ENCODE measurements at places on chromosomes 16 and 17. TPM values are rescaled to one million over a fixed set of nuclear protein-coding genes. Genes with fewer than 3 reads are reported as not detected.

EXOC3L1 gene
- total RNA-seq = 0.12 TPM

KCNG4 gene
- not detected for total RNA-seq

BIRC5 gene
- total RNA-seq = 41.4 TPM

STRADA gene
- 18.8 TPM for total RNA-seq

GLYR1 gene
- 62.0 TPM for total RNA-seq

All from uterine smooth muscle cell (primary cell).